ENCODE measurements at places on chromosomes 4 and X.

DNA sequence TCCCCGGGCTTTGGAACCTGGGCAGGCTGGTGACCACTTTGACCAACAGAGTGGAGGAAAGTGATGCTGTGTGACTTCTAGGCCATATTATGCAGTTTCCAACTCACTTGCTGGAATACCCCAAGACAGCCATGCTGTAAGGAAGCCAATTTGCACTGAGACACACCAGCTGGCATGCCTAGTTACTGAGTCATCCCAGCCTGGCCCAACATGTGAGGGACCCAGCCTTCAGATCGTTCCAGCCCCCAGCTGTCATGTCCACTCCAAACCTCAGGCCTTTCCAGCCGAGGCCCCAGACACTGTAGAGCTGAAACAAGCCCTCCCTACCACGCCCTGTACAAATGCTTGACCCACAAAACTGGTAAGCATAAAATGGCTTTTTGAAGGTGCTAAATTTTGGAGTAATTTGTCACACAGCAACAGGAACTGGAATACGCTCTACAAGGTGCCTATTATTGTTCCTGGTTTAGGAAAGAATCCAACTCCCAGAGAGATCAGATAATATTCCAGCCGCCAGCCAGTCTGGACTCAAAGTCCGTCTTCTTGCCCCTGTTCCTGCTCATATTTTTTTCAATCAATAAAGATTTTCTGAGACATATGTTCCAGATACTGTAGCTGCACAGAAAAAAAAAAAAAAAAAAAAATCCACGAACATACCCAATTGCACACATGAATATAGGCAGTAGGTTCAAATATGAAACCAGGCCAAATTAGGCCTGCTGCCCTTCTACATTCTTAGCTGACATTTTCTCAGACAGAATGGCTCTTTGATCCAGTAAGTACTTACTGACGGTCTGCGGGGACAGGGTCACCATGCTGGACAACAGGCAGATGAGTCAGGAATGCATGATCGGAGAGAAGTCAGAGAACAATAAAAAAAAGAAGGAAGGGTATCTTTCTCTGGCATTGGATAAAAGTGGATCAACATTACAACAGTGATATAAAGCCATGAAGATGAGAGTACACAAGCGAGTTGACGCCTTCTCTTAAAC, 35.1 kb downstream of the SH3KBP1 start:
- DNase-seq, result no peak

DNA sequence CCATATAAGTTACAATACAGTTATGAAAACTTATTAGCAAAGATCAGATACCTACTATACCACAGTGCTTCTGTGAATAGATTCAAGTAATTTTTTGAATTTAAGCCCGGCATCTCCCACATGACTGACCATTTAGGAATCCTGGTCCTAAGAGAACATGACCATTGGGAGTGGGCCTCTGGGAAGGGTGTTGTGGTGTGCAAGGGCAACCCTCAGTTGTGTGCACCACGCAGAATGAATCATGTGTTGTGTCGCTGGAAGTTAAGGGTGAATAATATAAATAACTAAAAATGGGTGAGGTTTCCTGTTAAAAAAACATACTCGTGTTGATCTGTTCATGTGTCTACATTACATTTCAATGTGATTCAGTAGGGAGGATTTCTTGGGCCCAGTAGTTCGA, 15.5 kb downstream of the CPE start:
- DNase-seq, result no peak

DNA sequence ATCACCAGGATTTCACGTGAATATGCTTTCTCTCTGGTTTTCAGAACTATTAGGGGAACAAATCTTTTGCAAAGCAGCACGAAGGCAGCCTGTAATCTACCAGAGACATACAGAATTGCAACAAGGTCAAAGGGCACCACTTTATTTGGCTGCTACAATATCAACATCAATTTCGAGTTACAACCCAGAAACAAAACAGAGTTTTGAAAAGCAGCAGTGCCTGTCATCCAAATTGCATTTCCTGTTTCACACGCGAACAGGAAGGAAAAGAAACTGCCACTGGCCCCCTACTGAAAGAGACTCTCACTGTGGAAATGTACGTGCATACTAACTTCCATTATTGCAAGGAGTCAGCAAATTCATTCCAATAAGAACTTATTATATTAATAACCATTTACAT, 17.1 kb upstream of the C1QTNF7 start:
- no peak for DNase-seq

GRCh38 chrX:134628663-134629062, 29.6 kb downstream of the PLAC1 start:
- DNase-seq, result no peak

DNA sequence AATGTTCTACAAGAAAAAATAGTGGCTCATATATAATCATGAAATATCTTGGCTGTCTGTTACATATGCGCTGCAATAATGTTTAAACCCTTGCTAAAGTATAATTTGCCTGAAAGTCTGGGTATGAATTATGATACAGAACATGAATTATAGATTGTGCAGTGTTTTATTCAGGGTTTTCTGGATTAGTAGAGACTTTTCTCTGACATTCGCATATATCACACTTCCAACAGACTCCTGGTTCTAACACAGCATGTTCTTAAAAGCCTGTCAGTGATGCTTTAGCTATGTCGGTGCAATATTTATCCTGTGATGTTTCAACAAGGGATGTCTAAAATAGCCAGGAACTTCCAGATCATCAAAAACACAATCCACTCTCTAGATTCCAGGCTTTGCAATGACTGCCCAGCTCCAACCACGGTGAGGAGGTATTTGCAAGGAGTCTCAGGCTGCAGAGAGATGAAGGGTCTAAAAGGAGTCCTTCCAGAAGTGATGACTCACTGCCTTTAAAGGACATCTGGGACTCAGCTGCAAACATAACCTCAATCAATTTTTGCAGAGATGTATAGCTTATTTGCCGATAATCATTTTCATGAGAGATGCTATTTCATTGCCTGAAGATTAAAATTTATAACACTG, 69.4 kb downstream of the RWDD4 start:
- DNase-seq, result no peak

Measured in GF-D8 (cell line).